ENCODE measurements at places on chromosomes 4 and X.

- DNase-seq: no peak
These were observed 9.7 kb upstream of the TMEM165 start for GRCh38 chr4:55386073-55386472.

DNA sequence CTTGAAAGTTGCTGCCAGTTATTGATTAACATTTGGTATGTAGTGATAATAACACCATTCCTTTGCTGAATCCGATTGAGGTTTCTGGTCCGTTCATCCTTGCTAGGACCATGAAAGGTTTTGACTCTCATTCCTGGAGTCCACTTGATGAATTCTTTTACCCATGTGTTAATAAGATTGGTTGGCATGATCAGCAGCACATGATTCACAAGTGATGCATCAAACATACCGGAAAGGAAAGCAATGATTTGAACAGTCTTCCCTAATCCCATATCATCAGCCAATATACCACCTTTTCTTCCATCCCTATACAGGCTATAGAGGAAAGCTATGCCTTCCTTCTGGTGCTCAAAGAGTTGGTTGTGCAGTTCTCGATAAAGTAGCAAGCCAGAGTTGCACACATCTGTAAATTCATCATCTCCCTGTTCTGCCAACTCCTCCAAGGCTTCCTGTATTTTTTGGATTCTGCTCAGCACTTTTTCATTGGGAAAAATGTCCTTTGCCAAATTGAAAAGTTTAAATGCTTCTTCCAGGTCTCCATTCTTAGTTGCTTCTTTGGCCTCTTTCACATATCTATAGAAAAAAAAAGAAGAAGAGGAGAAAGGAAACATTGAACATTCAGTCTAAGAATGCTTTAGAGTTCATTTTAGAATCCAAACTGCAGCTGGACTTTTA, 26.7 kb downstream of the PIN4 start:
- no peak for DNase-seq

GRCh38 chr4:24394041-24394440, 190.3 kb downstream of the DHX15 start:
- DNase-seq: no peak

DNA sequence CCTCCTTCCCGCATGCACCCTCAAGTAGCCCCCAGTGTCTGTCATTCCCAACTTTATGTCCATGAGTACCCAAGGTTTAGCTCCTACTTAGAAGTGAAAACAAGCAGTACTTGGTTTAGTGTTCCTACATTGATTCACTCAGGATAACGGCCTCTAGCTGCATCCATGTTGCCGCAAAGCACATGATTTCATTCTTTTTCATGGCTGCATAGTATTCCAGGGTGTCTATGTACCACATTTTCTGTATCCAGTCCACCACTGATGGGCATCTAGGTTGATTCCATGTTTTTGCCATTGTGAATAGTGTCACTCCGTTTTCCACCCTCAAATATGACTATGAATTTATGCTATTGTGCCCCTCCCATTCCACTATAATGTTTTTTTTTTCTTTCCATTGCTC, 130.5 kb upstream of the MXRA5 start:
- no peak for DNase-seq

GRCh38 chr4:88570001-88570400, 22.3 kb upstream of the HERC3 start:
- DNase-seq: no peak

DNA sequence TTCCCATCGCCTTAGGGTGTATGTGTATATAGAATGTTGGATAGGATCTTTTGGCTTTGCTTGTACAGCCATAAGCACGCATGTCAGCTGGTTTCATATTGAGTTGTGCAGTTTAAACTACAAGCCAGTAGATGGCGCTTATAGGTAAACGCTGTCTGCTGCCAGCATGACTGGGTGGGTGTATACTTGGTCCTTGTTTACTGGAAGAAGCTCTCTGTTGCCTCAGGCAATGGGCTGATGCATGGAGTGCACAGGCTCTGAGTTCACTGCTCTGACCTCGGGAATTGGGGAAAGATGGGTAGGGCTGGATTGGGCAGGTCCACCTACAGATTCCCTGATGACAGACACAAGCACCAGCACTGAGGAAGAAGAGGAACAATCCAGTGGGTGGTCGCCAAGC, 831.5 kb downstream of the STIM2 start:
- no peak for DNase-seq

- no peak for DNase-seq
These were observed 26.0 kb downstream of the NPNT start for GRCh38 chr4:105921301-105921700.

DNA sequence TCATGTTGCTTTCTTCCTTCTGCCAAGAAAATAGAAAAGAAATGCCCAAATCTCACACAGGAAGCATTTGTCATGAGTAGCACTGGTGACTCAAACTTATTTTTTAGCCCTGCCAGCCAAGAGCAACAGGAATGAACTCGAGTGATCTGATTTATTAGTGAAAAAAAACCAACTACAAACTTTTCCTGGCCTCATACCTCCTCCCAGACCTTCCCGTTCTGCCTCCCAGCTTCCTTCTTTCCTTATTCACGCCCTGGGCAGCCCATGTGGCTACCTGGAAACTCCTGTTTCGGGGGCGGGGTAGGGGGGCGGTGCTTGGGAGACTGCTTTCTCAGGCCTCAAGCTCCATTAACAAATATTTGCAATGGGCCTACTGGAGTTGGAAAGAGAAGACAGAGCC, 178.5 kb downstream of the NHS start:
- DNase-seq: no peak

GRCh38 chr4:145153181-145153903, 27.0 kb downstream of the OTUD4 start:
- DNase-seq: no peak

DNA sequence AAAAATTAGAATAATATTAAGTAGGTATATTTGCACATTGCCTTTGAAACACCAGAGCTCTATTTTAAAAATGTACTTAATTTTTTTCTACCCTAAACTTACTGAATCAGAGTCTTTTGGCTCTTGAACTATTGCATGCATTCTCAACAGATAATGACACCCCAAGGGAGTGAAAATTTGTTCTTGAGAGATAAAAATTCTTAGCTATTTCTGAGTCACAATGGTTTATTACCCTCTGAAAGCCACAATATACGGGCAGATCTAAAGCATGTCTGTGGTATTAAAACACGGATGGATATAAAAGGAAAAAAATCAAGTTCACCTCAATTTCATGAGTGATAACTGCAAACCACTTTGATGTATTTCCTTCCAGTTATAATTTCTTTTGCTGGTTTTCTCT, 636.3 kb upstream of the FTHL17 start:
- DNase-seq: no peak

- no peak for DNase-seq
These were observed 4.4 kb upstream of the HPGD start for GRCh38 chr4:174526731-174527130.

DNA sequence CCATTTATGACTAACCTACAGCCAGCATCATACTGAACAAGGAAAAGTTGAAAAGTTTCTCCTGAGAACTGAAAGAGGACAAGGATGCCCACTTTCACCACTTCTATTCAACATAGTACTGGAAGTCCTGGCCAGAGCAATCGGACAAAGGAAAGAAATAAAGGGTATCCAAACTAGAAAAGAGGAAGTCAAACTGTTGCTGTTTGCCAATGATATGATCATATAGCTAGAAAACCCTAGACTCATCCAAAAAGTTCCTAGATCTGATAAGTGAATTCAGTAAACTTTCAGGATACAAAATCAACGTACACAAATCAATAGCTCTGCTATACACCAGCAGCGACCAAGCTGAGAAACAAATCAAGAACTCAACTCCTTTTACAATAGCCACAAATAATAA, 64.5 kb downstream of the CENPC start:
- DNase-seq: no peak

- DNase-seq: no peak
These were observed 44.4 kb downstream of the CRLF2 start for GRCh38 chrX:1167918-1168481.

DNA sequence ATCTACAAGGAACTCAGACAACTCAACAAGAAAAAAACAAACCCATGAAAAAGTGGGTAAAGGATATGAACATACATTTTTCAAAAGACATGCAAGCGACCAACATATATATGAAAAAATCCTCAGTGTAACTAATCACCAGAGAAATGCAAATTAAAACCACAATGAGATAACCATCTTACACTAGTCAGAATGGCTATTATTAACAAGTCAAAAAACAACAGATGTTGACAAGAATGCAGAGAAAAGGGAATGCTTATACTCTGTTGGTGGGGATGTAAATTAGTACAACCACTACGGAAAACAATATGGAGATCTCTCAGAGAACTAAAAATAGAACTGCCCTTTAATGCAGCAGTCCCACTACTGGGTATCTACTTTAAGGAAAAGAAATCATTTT, 12.1 kb downstream of the NIPAL1 start:
- no peak for DNase-seq

DNA sequence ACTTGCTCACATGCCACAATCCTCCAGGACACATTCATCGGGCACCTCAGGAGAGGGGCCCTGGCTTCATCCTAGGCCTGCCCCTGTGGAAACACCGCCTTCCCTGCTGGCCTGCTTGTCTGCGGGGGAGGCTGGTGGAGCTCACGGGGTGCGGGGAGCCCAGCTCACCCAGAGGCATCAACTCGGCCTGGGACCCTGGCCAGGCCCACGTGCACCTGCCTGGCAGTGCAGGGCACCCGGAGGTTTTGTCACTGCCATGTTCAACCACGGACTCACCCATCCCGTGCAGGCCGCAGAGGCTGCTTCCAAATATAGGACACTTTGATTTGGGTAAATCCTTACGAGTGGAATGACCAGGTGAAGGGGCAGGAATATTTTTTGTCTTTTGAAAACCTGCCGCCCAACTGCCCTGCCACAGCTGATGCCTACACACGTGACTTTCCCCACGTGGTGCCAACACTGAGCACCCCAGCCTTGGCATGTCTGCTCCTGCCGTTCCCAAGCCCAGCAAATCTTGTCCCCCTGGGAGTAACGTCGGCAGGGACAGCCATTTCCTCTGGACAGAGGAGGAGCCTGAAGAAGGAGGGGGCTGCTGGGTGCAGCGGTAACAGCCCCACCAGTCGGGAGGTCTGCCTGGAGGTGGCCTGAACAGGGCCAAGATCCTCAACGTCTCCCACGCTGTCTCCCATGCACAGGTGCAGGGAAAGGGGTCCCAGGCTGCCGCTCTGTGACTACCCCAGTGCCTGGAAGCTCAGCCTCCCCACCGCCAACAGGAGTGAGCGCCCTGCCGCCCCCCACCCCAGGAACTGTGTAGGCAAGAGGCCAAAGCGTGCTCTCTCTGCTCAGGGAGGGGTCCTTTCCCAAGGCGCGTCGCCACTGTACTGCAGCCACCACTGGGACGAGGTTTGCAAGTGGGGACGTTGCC, 8.5 kb downstream of the MXD4 start:
- DNase-seq: no peak

- no peak for DNase-seq
These were observed 1499.4 kb upstream of the PCDH7 start for GRCh38 chr4:29220761-29221160.

DNA sequence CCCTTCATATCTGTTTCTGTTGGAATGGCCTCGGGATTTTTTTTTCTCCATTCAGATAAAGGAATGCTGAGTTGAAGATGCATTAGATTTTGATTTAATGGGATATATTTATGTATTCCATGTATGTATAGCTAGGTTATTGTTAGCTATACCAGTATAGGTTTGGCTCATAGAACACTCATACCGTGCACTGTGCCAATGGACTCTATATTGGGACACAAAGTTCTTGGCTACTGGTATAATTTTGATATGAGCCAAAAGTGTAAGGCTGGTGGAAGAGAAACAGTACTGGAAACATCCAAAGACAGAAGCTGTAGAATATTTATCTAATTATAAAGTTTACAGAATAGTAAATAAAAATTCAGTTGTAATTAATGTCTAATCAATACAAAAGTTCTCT, 1912.1 kb downstream of the STIM2 start:
- DNase-seq: no peak

- DNase-seq: peak; percentile 10
These were observed 65.1 kb upstream of the CCDC160 start for GRCh38 chrX:134171661-134172587.

GRCh38 chr4:15794426-15794825, 16.3 kb downstream of the CD38 start:
- no peak for DNase-seq

DNA sequence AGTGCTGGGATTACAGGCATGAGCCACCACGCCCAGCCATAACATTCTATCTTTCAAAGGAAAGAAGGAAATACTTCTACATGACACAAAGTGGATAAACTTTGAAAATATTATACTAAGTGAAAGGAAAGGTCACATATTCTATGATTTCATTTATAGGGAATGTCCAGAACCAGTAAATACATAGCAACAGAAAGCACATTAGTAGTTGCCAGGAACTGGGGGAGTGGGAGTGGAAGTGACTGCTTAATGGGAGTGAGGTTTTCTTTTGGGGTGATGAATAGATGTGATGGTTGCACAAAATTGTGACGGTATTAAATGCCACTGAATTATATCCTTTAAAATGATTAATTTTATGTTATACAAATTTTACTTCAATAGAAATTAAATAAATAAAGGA, 95.7 kb upstream of the IL15 start:
- DNase-seq: no peak

DNA sequence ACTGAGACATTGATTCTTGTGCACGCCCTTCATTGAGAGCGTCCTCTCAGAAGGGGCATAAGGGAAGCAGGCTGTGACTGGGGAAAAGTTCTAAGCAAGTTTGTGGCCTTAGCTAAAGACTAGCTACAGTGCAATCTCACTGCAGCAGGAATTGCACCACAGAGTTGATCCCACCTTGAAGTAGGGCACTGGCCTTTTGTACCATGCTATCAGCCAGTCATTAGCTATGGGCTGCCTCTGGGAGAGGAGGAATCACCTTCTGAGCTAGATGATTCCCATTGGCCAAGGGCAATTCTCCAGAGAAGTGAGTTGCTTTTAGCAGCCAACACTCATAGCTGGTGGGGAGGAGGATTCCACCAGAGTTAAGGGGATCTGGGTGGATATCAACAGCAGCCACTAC, 142.6 kb upstream of the SCML1 start:
- DNase-seq: no peak

All from stimulated activated naive CD4-positive, alpha-beta T cell treated with Interleukin-2 at 50 U/mL for 16 hours (primary cell).